ENCODE measurements at places on chromosomes 6 and 20. TPM values are rescaled to one million over a fixed set of nuclear protein-coding genes. Genes with fewer than 3 reads are reported as not detected.

- no peak overlapping the region for H3K27ac ChIP-seq
- no peak for DNase-seq
Measured at GRCh38 chr6:13695252-13695651, 16.4 kb downstream of the RANBP9 start.

DNA sequence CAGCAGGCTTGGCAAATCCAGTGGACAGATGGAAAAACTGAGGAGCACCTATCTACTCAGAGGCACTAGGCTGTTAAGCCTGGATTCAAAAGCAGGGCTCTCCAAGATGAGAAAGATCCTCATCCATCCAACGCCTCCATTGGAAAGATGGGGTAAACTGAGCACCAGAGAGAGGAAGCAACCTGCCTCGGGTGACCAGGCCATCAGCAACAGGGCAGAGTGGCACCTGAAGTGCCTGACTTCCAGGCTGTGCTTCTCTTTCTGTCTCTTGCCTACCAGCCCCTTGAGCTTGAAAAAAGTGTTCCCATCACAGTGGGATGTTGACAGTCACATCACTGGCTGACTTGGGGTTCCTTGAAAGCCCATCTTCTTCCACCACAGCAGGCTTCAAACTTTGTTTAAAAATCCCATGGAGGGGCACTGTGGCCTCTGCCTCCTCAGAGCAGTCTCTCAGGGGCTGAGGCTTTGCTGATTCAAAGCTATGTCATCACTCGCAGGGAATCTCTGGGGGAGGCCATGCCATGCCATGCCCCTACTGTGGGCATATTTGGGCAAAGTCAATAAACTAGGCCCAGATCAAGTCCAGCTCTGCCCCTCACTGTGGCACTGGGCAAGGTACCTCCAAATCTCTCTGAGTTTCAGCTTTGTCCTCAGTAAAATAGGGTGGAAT lies 44.8 kb upstream of the TGM2 start:
- no peak for DNase-seq
- no peaks in the 10 kb centered on the region for H3K36me3 ChIP-seq
- no peak overlapping the region for H3K27ac ChIP-seq
- no peaks in the 10 kb centered on the region for H3K27me3 ChIP-seq

PRSS16 gene
- 4.4 TPM for total RNA-seq

CALHM5 gene
- not detected for total RNA-seq

EYS gene
- total RNA-seq, result under 0.01 TPM

GRCh38 chr6:167501831-167502385 lies 177.0 kb downstream of the TTLL2 start:
- no peaks in the 10 kb centered on the region for H3K36me3 ChIP-seq
- no peak overlapping the region for H3K4me3 ChIP-seq
- H3K4me1 ChIP-seq, result peaks cover 3% of the 10 kb centered on the region
- H3K27me3 ChIP-seq, result no peaks in the 10 kb centered on the region
- H3K27ac ChIP-seq, result no peak overlapping the region

SLC17A1 gene
- total RNA-seq, result not detected
